ENCODE measurements at places on chromosomes 11 and 22.

DNA sequence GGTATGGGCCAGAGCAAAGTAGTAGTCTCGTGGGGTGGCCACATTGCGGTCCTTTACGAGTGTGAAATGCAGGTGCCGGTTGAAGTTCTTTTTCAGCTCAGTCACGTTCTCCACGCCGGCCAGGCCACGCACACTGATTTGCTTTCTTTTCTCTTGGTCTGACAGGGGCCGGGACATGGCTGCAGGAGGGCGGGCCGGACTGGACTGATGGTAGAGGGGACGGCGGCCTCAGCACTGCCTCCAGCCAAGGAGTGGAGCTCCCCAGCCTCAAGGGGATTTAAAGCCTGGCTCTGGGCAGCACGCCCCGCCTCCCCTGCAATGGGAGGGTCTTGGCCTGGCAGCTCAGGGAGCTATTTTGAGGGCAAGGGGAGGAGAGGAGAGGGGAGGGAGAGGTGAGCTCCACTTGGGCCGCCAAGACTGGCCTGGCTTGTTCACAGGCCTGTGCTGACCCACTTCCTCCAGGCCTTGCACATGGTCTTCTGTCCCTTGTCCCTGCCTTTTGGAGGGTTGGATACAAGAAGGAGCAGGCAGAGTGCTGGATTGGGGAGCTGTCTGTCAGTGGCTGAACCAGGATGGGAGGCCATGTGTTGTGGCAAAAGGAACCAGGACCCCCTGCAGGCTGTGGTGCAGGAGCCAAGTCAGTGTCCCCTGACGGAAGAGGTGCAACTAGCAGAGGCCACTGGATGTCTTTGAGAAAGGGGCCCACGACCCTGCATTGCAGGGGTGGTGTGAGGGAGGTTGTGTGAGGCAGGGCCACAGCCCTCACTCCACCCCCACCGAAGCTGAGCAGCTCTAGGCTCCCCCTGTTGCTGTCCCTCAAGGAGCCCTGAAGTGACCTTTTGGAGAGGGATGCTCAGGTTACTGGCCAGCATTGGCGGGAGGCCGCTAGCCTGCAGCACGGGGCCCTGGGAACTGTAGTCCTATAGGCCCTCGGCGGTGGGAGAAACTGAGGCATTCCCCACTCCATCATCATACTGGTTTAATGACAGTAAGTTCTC, at the start of gene PYGM:
Gene PYGM, minus strand, starts transcription at position 253 of the 998 bp plus-strand sequence. Its CDS starts 76 bp downstream, at position 177.
- DNase-seq, result no peak

GRCh38 chr22:29998627-29999384, 81.5 kb upstream of the HORMAD2 start:
- DNase-seq, result no peak

DNA sequence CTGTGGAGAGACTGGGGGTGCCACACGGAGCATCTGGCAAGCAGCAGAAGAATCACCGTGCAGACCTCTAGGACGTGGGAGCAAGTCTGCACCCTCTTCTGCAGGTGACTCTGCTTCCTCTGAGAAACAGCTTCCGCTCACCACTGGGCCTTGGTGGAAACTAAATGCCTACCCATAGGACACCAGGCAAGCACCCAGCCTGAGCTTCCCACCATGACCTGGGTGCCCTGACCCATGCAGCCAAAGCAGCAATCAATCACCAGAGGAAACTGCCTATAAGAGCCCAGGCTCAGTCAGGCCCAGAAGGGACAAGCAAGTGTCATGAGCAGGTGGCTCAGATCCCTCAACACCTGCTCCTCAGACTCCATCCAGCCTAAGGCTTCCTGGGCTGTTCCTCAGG, 63.4 kb downstream of the IGLL5 start:
- no peak for DNase-seq

DNA sequence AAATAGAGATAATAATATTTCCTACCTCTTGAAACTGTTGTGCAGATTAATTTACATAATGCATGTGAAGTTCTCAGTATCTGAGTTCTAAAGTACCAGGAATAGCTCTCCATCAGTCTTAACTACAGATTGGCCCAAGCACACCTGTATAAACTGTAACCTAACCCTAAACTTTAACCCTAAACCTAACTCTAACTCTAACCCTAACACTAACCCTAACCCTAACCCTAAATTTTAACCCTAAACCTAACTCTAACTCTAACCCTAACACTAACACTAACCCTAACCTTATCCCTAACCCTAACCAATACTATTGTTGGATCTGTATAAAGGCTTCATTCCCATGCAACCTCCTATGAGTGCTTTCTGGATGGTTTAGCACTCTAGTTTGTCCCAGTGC, 1445.9 kb upstream of the TENM4 start:
- no peak for DNase-seq

- no peak for DNase-seq
Measured at GRCh38 chr11:117980280-117980679, 5.9 kb upstream of the IL10RA start.

- no peak for DNase-seq
Measured at GRCh38 chr11:86120807-86121206, 51.9 kb upstream of the PICALM start.

- no peak for DNase-seq
Measured at GRCh38 chr11:24234822-24235508, 261.9 kb upstream of the LUZP2 start.

- no peak for DNase-seq
Measured at GRCh38 chr11:107293677-107294344, 163.8 kb downstream of the CWF19L2 start.

DNA sequence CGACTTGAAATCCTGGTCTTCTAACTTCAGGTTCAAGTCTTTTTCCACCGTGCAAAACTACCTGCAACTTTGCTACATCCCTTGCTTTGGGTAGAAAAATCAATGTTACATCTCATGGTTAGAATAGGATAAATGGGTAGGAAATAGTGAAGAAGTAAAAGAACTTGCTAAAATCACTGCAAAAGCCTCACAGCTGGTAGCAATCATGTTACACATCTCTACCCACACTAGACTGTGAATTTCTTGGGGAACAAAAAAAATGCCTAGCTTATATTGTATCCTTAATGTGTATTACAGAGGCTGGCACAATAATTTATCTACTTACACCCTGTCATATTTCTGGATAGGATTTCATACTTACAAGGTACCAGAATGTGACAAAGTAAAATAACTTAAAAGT, 133.8 kb downstream of the FAM181B start:
- no peak for DNase-seq

DNA sequence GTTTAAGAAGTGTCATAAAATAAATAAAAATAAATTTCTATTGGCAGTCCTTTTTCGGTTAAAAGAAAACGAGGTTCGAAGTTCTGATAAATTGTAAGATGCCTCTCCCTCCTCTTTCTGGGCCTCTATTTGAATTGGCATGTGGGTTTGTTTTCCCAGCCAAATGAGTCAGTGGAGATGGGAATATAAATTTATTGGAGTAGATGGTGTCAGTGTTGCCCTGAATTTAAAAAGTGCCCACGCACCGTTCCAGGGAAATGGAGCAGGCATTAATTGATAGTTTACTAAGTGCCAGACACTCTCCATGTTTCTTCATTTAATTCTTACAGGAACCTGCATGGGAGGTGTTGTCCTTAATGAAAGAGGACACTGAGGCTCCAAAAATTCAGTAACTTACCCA, 119.2 kb downstream of the FEZ1 start:
- DNase-seq, result no peak

All from DMS153 (cell line).